ENCODE measurements at places on chromosomes 6 and 20.

DNA sequence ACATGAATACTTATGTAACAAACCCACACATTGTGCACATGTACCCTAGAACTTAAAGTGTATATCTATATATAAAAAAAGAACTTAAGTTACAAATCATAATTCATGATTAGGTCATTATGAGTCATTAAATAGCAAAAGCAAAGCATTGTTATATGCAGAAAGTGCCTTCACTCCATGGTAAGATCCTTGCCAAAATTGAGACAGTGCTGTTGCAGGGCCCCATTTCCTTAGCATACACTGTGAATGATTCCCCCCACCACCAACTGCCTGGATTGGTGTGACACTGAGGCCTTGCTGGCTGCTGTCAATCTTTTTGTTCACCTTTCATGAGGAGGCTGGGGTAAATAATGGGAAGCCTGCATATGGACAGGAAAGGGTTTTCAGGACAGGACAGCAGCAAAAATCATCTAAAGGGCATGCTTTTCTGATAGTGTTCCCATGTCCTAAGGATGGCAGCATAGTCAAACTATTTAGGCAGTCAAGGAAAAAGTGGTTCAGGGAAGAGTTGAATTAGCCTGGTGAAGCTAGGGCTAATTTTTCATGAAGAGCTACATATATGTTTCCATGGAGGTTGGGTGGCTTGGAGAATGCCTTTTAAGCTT is 188.2 kb upstream of the ASCC3 start:
- DNase-seq = no peak

- DNase-seq = no peak
Measured at GRCh38 chr6:157859775-157860504, 36.9 kb downstream of the SNX9 start.

DNA sequence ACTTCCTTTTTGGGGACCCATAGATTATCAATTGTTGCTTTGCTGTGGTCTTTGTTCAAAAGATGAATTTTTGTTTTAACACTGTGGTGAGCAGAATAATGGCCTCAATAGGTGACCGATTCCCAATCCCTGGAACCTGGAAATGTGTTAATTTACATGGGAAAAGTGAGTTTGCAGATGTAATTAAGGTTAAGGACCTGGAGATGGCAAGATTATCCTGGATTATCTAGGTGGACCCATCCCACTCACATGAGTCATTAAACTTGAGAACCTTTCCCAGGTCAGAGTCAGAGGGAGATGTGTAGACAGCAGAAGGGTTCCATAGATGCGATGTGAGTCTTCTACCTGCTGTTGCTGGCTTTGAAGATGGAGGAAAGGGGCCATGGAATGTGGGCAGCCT is 36.2 kb upstream of the HBS1L start:
- DNase-seq = no peak

GRCh38 chr6:25659633-25660368 is 7.8 kb downstream of the SCGN start:
- DNase-seq = no peak

DNA sequence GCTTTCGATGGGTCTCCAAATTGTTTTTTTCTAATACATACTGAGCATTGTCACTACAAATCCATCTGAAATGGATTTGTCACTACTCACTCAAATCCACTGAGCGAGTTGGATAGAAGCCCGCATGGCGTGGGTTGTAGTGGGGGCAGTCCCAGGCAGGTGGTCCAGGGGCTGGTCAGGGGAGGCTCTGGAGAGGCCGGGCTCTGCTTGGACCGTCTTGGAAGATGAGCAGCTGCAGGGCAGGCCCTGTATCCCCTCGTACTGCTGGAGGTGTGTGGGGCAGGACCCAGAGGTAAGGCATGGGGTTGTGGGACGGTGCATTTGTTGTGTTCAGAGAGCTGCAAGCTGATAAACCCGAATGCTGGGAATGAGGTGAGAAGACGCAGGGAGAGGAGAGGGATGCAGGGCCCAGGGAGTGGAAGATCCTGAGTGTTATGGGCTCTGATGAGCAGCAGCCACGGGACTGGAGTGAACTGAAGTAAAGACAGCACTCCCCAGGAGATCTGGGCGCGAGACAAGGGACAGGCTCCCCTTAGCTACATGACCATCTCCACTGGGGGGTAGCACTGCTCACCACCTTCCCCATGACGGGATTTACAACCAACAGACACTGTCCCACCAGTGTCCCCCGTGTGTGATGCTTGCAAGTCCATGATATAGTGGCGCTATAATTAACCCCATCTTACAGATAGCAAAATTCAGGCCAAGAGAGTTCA is 45.9 kb downstream of the PSMG4 start:
- DNase-seq = no peak

GRCh38 chr6:46651006-46651405 is 1.6 kb downstream of the CYP39A1 start:
- DNase-seq = no peak

DNA sequence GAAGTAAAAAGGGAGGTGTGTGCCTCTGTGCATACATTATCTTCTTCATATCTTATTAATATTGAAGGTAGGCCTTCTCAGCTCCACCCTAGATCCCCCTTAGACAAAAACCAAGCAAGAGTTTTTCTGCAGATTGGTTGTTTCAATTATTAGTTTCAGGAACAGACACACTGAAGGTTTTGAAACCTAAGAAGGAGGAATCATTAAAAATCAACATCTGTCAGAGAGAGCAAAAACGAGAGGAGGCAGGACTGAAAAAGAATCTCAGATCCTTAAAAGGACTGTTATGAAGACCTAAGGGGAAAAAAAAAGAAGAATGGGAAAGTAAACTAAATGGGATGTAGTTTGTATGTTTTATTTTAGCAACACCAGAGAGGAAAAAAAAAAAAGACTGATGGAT is 560.8 kb upstream of the JAG1 start:
- no peak for DNase-seq

GRCh38 chr6:46583721-46584120 is 68.9 kb downstream of the CYP39A1 start:
- no peak for DNase-seq

DNA sequence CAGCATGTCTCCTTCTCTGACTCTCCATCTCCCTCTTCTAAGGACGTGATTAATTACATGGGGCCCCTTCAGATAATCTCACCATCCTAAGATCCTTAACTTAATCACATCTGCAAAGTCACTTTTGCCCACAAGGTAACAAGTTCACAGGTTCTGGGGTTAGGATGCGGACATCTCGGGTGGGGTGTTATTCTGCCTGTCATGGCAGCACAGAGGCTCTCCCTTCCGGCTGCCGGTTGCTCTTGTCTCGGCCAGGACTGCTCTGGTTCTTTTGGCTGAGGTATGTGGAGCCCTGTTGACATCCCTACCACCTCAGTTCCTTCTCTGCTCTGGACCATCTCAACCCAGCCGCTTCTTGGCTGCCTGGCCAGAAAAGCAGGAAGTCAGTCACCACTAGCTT is 4.2 kb upstream of the CST11 start:
- no peak for DNase-seq

- no peak for DNase-seq
Measured at GRCh38 chr20:53878262-53879047, 191.9 kb downstream of the BCAS1 start.

DNA sequence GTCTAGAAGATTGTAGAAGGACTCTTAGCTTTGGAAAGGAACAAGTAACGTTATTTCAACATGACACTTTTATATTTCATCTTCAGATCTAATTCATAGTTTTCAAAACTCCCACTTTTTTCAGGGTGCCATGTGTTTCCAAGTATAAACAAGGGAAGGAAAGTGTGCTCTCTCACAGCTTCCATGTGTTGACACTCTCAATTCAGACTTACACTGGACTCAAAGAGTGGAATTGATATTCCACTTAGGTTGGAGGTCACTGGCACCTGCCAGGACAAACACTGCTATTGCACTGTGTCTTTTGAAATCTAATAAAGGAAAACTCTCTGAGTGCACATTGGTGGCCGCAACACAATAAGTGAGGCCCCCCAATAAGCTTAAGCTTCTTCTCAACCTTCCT is 22.5 kb upstream of the SAMD3 start:
- DNase-seq = no peak

- DNase-seq = no peak
Measured at GRCh38 chr6:159916237-159916636, 25.4 kb downstream of the MAS1 start.

DNA sequence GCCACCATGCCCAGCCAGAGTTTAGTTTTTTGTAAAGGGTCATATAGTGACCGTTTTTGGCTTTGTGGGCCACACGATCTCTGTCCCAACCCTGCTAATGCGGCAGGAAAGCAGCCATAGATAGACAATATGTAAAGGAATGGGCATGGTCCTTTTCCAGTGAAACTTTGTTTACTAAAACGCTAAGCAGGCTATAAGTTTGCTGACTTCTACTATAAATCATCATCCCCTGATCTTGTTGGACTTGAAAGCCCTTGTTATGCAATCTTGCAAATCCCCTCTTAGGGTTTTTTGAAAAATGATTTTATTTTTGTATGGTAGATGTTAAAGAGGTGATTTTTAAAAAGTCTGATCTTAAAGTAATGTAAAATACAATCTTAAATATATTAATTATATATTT is 63.6 kb downstream of the CBFA2T2 start:
- no peak for DNase-seq

DNA sequence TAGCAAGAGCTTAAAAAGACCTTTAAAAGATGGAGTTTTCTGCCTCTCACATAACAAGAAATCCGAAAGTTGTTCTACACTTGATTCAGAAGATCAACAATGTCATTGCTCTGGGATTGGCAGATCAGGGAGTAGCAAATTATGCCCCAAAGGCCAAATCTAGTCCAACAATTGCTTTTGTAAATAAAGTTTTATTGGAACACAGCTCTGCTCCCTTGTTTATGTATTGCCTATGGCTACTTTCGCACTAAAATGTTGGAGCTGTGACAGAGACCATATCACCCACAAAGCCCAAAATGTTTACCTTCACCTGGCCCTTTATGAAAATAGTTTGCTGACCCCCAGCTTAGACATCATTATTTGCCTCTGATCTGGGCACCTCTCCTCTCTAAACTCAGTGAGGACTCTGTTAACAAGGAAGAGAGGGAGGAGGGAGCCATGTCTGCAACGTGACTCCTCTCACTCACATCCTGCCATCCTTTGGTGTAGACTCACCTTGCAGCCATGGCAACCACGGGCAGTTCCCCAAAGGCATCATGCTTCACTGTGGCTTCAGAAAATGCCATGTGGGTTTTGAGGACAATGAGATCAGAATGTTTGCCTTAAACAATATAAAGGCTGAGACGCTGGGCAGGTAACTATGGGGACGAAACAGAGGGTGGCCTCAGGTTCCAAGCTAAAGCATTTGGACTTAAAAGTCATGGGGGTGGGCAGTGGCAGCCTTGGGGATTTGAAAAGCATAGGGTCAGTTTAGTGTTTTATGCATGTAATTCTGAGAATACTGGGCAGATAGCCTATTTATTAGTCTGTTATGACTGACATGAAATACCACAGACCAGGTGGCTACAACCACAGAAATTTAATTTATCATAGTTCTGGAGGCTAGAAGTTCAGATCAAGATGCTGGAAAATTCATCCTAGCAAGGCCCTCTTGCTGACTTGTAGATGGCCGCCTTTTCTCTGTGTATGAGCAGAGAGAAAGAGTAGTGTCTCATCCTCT is 149.7 kb upstream of the TNFAIP3 start:
- peak; percentile 88 for DNase-seq

DNA sequence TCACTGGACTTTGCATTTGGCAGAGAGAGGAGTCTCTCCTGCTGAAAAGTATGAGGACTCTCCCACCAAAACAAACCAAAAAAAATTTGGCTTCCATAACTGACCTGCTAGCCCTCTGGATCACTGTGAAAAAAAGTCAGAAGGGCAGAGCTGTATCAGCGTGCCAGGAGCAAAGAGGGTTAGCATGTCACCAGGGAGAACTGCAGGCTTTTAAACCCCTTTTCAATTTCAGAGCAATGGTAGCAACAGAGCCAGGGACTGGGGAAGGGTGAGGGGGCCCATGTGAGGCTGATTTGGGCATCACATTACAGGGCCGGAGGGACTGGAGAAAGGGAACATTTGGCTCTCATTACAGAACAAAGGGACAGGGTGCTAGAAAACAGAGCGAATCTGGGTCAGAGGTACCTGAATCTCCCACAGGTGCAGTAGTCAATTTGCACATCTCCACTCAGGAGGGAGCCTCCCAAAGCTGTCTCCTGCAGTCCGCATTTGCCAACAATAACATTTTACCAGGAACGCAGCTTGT is 185.7 kb upstream of the EYA4 start:
- no peak for DNase-seq

DNA sequence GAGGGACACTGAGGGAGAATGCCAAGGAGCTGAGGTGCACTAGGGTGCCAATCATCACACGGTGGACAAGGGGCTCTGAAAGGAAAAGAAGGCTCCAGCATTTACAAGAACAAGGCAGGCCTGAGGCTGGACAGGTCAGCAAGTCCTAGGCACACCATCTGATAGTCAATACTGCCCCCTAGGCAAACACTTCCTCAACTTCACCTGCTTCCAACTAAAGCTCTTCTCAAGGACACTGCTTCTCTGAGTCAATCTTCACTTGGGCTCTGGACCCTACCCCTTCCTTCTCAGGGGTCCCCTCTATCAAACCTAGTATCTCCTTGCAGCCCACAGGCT is 37.7 kb upstream of the SLC4A11 start:
- peak; percentile 28 for DNase-seq
